ENCODE measurements at places on chromosomes 12 and 14.

DNA sequence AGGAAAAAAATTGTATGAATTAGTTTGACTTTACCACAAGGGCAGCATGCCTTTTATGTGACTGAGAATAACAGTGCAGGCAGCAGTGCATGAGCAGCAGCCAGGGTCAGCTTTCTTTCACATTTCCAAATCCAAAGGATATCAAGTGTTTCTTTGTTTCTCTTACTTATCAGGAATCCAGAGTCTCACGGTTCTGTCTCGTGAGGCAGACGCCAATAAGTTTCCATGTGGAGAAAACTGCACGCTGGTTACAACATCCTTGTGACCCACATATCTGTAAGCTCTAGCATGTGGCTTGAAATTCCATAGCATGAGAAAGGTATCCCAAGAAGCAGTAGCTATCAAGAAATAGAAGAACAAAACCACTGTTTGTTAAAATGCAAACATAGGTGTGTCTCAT, 27.6 kb downstream of the GALNT4 start:
- H3K36me3 ChIP-seq, result no peaks in the 10 kb centered on the region
- H3K4me1 ChIP-seq, result peaks cover 10% of the 10 kb centered on the region
- peak overlapping the region; percentile 18 for H3K27ac ChIP-seq
- DNase-seq, result no peak
- H3K27me3 ChIP-seq, result no peaks in the 10 kb centered on the region

DNA sequence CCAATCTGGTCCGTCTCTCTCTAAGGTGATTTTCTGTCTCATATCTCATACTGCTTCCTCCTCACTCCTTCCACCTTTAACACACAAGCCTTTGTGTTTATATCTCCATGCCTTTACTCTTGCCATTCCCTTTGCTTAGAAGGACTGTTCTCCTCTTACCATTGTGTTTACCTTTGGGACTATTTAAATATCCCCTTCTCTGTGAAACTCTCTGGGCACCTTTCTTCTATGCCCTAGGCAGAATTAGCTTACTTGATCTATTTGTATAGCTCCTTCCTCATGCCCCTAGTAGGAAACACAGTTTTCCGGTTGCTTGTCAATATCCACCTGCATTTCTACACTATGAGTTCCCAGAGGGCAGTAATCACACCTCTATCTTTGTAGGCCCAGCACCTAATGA, 3.9 kb upstream of the AMHR2 start:
- no peaks in the 10 kb centered on the region for H3K27me3 ChIP-seq
- no peaks in the 10 kb centered on the region for H3K4me1 ChIP-seq
- no peak overlapping the region for H3K4me3 ChIP-seq
- no peak for DNase-seq
- H3K36me3 ChIP-seq, result no peaks in the 10 kb centered on the region

- no peak overlapping the region for H3K4me3 ChIP-seq
- no peak for DNase-seq
- no peaks in the 10 kb centered on the region for H3K27me3 ChIP-seq
- no peaks in the 10 kb centered on the region for H3K4me1 ChIP-seq
- no peaks in the 10 kb centered on the region for H3K36me3 ChIP-seq
- H3K27ac ChIP-seq, result no peak overlapping the region
These were observed 62.9 kb upstream of the PTPRQ start for GRCh38 chr12:80381121-80381520.

GRCh38 chr12:49502590-49502989, 36.2 kb upstream of the KCNH3 start:
- H3K4me3 ChIP-seq, result no peak overlapping the region
- no peaks in the 10 kb centered on the region for H3K36me3 ChIP-seq
- no peak overlapping the region for H3K27ac ChIP-seq
- H3K4me1 ChIP-seq, result no peaks in the 10 kb centered on the region
- no peaks in the 10 kb centered on the region for H3K27me3 ChIP-seq

DNA sequence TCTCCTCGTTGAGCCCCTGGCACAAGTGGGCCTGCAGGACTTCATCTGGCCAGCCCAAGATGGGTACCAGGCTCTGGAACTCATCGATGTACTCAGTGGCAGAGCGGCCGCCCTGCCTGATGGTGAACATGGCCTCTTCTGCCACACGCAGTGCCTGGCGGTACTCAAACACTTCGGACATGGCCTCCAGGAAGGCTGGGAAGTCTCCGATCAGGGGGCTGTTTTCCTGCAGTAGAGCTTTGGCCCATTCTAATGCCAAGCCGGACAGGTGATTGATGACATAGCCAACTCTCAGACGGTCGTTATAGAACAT, 19.8 kb downstream of the RTL1 start:
- H3K27ac ChIP-seq, result no peak overlapping the region
- DNase-seq, result no peak
- no peak overlapping the region for H3K4me3 ChIP-seq
- H3K4me1 ChIP-seq, result no peaks in the 10 kb centered on the region
- no peaks in the 10 kb centered on the region for H3K36me3 ChIP-seq

DNA sequence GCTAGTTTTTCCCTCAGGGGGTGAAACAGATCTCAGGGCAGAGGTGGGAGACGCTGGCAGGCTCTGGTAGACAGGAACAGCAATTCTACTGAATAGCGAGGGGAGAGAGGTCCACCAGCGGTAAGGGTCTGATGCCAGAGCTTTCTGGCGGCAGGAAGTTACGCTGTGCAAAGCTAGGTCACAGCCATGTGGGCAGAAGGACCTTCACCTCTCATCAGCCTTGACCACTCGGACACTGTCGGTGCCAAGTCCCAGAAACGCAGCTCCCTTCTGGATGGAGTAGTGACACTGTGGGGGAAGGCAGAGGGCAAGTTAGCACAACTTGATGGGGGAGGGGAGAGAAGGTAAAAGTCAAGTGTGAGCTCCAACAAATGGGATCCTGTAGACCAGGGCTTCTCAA, 10.3 kb upstream of the ZNF740 start:
- DNase-seq, result no peak

GRCh38 chr12:123336530-123336929, 28.1 kb downstream of the SBNO1 start:
- no peak for DNase-seq
- no peaks in the 10 kb centered on the region for H3K4me1 ChIP-seq
- no peaks in the 10 kb centered on the region for H3K27me3 ChIP-seq
- H3K27ac ChIP-seq, result no peak overlapping the region

DNA sequence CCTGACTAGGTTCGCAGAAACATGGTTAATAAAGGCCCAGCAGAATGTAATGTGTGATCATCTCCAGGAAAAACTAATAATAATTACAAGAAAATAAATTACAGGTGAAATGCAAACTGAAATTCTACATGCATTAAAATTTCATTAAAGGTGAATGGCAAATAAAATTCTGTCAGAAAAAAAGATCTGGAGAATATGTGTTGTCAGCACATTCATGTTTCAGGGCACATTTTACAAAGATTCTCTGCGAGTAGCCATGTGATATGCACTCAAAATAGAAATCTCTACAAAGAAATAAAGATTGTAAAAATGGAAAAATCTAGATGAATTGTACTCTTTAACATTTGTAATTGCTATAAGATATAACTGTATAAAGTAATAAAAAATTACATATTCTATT, 765.2 kb downstream of the TMEM121 start:
- no peaks in the 10 kb centered on the region for H3K36me3 ChIP-seq
- H3K4me1 ChIP-seq, result no peaks in the 10 kb centered on the region
- no peak overlapping the region for H3K27ac ChIP-seq

- no peaks in the 10 kb centered on the region for H3K27me3 ChIP-seq
- DNase-seq, result no peak
- no peak overlapping the region for H3K27ac ChIP-seq
- H3K36me3 ChIP-seq, result no peaks in the 10 kb centered on the region
- no peak overlapping the region for H3K4me3 ChIP-seq
- no peaks in the 10 kb centered on the region for H3K4me1 ChIP-seq
These were observed 27.8 kb upstream of the PCNX1 start for GRCh38 chr14:70879448-70879847.

GRCh38 chr14:31138301-31138700, 69.3 kb downstream of the HECTD1 start:
- no peaks in the 10 kb centered on the region for H3K36me3 ChIP-seq
- no peaks in the 10 kb centered on the region for H3K4me1 ChIP-seq
- no peak overlapping the region for H3K4me3 ChIP-seq
- no peak for DNase-seq
- no peaks in the 10 kb centered on the region for H3K27me3 ChIP-seq

- H3K27ac ChIP-seq, result no peak overlapping the region
- no peak overlapping the region for H3K4me3 ChIP-seq
- H3K4me1 ChIP-seq, result no peaks in the 10 kb centered on the region
These were observed 1444.5 kb upstream of the FLRT2 start for GRCh38 chr14:84085493-84085892.

- no peak for DNase-seq
- no peaks in the 10 kb centered on the region for H3K36me3 ChIP-seq
- H3K4me1 ChIP-seq, result no peaks in the 10 kb centered on the region
- H3K4me3 ChIP-seq, result no peak overlapping the region
- H3K27me3 ChIP-seq, result no peaks in the 10 kb centered on the region
These were observed 527.7 kb downstream of the RPS29 start for GRCh38 chr14:49058511-49058910.

- DNase-seq, result no peak
- no peak within 1 kb of the TSS for H3K27ac ChIP-seq
- peaks cover 9% of the 10 kb centered on the region for H3K4me1 ChIP-seq
- peak within 1 kb of the TSS; percentile 5 for H3K4me3 ChIP-seq
- no peaks in the 10 kb centered on the region for H3K27me3 ChIP-seq
These were observed at the start of gene NRIP2 for GRCh38 chr12:2834581-2835491. Gene NRIP2 (minus strand): TSS chr12:2835035. CDS start chr12:2834983, 52 bp downstream.
